Neural crest cell (in vitro differentiated cells): ENCODE measurements at places on chromosomes 13 and 19. TPM values are rescaled to one million over a fixed set of nuclear protein-coding genes. Genes with fewer than 3 reads are reported as not detected.
A peak's percentile ranks its signal among the peaks of the same experiment; 100 is the strongest.

ZNF181 gene
- 6.3 and 8.0 TPM in 2 replicates for total RNA-seq

ILF3 gene
- total RNA-seq: 848 and 861 TPM in 2 replicates

PPAN gene
- total RNA-seq: 77.8 and 84.5 TPM in 2 replicates

POGLUT2 gene
- 29.9 and 31.1 TPM in 2 replicates for total RNA-seq

CEACAM8 gene
- total RNA-seq: not detected in 2 replicates

- DNase-seq: no peak
These were observed 10.1 kb upstream of the CD22 start for GRCh38 chr19:35318679-35319448.

GRCh38 chr13:41780715-41781706 is 179.9 kb downstream of the VWA8 start:
- DNase-seq: no peak

DNA sequence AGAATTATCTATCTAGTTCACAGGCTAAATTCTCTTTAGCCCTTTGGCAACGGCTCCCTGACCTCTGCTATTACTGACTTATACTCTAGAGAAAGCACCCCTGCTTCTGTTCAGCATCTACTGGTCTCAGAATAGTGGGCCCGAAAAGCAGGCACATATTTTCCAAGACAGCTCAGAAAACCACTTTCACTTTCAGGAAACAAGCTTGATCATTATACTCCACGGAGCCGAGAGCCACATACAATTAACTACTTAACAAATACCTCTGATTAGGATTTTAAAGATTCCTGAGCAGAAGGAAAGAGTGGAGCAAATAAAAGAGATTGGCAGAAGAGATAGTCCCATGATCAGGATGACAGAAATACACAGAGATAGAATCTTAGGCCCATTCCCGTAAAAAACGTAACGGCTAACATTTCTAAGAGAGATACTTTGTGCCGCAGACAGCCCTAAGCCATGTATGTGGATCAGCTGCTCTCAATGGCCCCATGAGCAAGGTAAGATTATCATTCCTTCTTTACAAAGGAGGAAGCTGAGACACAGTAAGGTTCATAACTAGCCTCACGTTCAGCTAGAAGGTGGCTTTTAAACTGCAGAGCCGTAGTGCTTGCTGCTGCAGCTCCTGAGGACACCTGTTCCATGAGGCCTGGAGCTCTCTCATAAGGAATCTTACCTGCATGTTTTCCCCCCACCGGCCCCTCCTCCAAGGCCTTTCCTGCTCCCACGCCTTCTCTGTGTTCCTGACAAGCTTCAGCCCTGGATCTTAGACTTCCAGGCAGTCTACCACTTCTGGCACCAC is 227.2 kb downstream of the FOXO1 start:
- no peak for DNase-seq

GRCh38 chr19:17262557-17262956 is 2.0 kb downstream of the USHBP1 start:
- DNase-seq: no peak

DNA sequence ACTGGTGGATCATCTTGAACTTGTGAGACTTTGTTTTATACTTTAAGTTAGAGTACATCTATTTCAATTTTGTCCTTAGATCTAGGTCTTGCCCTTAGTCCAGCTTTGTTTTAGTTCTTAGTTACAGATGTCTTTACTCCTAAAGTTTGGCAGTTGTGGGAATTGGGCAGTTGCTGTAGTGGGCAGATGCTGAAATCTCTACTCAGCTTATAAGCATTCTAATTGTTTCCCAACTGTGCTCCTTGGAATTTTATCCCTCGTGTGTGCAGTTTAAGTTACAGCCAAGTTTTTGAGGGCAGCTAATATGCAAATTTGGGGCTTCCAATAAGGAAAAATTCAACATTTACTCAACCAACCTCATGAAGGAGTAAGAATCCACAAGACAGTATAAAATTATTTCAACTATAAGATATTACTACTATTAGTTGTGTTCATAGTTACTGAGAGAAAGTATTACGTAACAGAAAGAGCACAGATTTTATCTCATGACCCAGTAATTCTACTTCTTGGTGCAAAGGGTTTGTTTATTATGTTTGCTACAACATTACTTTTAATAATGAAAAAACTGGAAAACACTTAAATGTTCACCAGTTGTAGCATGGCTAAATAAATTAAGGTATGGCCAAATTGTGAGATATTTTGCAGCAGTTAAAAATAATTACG is 32.9 kb downstream of the CCDC122 start:
- DNase-seq: no peak

GRCh38 chr13:43487885-43488284 is 298.9 kb downstream of the ENOX1 start:
- no peak for DNase-seq

GRCh38 chr13:37453246-37453645 is 145.3 kb downstream of the POSTN start:
- DNase-seq: no peak

DNA sequence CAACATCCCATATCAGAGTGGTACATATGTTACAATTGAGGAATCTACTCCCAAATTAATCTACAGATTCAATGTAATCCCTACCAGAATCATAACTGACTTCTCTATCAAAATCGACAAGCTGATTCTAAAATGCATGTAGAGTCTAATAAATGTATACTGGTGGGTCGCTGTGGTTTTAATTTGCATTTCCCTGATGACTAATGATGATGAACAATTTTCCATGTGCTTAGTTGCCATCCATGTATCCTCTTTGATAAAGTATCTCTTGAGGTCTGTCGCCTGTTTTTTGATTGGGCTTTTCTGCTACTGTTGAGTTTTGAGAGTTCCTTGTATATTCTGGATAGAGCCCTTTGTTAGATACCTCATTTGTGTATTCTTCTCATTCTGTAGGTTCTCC is 43.8 kb downstream of the KLF12 start:
- DNase-seq: no peak

DNA sequence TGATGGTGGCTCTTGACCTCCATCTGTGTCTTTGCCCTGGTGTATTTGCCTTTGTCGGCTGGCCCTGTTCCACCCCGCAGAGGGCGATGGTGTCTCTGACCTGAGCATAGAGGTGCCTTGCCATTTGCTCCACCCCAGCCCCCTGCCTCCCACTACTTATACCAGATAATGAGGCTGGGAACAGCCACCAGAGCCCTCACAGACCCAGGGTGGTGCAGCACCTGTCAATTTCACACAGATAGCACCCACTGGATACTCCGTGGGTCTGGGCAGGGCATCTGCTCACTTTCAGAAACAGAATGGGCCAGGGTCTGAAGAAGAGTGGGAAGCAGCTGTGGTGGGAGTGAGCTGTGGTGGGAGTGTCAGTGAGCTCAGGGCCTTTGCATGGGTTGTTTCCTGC is 4.1 kb downstream of the ZNF536 start:
- DNase-seq: no peak

GRCh38 chr19:20858218-20858617 is 64.8 kb upstream of the ZNF85 start:
- DNase-seq: no peak

GRCh38 chr19:49413348-49413747 is 9.9 kb downstream of the PTH2 start:
- no peak for DNase-seq

DNA sequence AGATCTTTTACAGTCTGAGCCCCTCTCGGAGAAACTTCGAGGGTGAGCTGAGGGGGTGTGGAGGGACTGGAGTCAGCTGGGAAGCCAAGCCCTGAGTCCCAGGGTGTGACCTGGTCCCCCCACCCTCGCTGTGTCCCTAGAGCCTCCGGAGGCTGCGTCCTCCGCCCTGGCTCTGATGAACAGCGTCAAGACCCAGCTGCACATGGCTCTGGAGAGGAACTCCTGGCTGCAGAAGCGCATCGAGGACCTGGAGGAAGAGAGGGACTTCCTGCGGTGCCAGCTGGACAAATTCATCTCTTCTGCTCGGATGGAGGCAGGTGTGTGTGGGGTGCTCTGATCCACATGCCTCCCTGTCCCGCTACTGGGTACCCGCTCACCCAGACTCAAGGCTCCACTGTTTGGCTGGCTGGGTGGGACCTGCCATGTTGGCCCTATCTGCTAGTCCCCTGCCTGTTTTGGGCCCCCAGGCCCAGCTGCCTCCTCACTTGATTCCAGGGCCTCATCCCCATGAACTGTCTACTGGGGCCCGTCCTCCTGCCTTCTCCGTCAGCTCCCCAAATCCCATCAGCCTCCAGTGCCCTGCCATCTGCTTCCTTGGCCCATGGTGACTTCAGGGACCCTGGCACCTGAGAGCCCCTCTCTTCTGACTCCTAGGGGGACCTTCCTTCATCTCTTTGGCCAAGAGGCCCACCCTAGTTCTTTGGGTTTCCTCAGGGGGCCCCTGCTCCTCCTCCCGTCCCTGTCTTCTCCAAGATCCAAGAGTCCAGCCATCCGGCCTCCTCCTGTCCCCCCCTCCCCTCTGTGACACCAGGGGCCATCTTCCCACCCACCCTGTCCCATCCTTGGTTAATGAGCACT is 1.5 kb downstream of the CCDC106 start:
- DNase-seq: no peak

DNA sequence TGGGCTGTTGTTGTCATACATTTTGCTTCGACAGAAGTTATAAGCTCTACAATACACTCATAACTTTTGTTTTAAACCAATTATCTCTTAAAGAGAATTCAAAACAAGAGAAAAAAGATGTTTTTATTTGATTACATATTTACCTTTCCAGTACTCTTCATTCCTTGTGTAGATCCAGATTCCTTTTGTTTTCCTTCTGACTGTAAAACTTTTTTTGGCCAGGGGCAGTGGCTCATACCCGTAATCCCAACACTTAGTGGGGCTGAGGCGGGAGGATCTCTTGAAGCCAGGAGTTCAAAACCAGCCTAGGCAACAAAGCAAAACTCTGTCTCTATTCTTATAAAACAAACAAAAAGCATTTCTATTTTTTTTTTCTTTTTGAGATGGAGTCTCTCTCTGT is 21.7 kb downstream of the LPAR6 start:
- DNase-seq: no peak

DNA sequence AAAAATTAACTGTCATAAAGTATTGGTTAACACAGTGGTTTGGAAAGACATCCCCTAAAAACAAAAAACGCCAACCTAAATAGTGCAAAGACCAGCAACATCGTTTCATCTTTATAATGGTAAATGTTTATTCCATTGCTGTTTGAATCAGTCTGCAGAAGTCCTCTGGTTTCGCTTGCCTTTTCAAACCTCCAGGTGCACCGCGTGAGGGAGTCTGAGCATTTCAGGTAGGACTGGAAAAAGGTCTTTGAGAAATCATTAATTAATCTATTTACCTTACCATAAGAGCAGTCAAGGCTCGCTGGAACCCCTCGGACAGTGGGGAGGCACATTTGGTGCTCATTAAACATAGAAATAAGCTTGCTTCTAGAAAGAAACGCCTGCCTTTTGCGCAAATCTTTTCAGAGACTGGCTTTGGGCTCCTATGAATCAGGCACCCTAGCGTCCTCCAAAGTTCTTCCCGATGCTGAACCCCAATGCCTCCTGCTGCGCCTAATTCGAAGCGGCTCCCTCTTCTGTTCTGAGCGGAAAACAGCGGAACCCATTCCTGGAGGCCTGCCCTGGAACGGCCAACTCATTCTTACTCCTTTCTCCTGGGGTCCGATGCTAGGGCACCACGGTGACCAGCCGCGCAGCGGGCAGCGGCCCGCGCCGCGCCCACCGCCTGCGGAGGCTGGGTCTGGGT is 951 bp upstream of the MTUS2 start:
- DNase-seq: peak; percentile 4
